Activated T-cell treated with anti-CD3 and anti-CD28 coated beads for 4 hours (primary cell): ENCODE measurements at places on chromosomes 16 and 17.

DNA sequence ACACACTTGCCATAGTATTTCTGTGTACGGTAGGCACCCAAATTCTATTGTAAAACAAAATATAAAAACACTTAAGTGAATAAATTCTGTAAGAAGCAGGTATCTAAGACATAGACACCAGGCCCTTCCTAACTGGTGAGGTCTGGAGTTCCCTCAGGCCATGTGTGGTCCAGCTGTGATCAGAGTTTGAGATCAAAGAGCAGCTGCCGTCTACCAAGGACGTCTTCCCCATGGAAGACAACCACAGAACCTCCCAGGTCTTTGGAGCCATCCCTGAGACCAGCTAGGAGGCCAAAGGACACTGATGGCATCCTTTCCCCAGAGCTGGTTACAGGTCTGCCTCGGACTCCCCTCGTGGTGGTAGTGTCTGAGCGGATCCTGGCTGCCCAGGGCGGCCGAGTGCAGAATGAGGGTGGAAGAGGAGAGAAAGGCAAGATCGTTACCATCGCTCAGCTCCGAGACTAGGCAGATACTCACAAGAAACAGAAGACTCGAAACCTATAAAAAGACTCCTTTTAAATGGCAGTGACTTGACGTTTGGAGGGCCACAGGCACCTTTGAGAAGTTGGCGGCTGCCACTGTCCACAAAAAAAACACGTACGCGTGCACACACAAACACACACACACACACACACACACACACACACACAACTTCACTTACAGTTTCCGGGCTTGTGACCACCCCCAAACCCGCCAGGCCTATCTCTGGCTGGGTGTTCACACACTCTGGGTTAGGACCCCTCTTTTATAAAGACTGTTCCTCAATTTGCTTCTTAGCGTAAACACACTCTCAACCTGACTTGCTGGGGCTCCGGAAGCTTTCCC lies 7.5 kb downstream of the TIMP2 start:
- no peak for DNase-seq

- no peak for DNase-seq
Observed at GRCh38 chr16:83356266-83356665, 451.5 kb upstream of the HSBP1 start.

DNA sequence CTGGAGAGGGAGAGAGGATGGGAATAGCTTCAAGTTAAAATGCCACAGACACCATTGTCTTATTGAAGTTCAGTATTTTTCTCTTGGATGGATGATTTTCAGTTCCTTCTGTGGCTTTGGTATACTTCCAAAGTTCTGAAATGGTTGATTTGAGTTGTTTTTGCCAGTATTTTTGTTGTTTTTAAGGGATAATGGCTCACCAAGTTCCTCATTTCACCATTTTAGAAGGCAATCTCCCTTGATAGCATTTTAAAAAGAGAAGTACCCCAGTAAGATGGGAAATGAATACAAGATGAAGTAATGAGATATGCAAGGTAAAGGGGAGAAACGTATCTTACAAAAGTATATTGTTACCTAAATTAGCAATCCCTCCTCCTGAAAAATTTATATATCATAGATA lies 18.5 kb upstream of the SPDYE4 start:
- DNase-seq: no peak

GRCh38 chr17:35709874-35710273 lies 21.6 kb upstream of the RASL10B start:
- no peak for DNase-seq

- DNase-seq: no peak
Observed at GRCh38 chr16:29232811-29233704, 173.5 kb downstream of the NPIPB11 start.

GRCh38 chr16:73383195-73383987 lies 335.5 kb upstream of the ZFHX3 start:
- DNase-seq: no peak

GRCh38 chr17:7956228-7956965 lies 24.4 kb downstream of the CNTROB start:
- no peak for DNase-seq

DNA sequence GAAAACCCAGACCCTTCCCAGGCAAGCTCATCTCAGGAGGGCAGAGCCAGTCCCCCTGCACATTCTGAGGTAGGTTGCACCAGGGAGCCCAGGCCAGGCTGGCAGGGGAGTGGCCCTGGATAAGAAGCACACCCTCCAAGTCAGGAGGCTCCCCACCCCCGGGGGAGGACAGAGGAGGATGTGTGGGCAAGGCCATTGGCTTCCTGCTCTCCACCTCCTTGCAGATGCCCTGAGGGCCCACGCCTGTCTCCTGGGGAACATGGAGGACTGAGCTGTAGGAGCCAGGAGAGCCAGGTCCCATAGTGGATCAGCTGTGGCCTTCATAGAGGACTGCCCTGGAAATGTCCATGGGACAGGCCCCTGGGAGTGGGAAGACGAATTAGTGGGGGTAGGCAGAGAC lies 126.7 kb downstream of the IRF8 start:
- DNase-seq: no peak

DNA sequence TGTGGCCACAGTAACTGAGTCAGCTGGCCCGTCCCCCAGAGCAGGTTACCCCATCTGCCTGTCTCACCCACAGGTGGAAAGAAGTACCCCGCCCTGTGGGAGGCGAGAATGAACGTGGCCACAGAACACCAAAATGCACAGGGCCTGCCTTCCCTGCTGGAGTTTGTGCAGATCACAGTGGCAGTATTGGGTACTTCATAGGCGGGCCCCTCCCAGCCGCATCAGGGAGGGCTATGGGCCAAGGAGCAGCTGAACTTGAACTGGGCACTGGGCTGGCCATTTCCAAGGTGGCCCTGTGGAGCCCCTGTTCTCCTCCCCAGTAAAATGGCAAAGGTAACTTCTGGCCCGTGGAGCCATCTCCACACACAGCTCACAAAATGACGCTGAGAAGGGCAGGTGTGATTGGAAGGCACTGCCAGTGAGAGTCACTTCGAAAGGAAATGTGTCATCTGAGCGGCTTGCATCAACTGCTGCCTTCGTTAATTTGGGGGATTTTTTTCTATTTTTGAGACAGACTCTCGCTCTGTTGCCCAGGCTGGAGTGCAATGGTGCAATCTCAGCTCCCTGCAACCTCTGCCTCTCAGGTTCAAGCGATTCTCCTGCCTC lies 162.9 kb downstream of the ENGASE start:
- no peak for DNase-seq

- no peak for DNase-seq
Observed at GRCh38 chr17:37849617-37849972, 74.6 kb upstream of the TBC1D3K start.

- no peak for DNase-seq
Observed at GRCh38 chr16:62240722-62241121, 204.5 kb upstream of the CDH8 start.

GRCh38 chr17:42055496-42055895 lies 5.1 kb upstream of the C17orf113 start:
- DNase-seq: no peak

- DNase-seq: no peak
Observed at GRCh38 chr17:39946551-39947330, 16.1 kb upstream of the GSDMA start.

DNA sequence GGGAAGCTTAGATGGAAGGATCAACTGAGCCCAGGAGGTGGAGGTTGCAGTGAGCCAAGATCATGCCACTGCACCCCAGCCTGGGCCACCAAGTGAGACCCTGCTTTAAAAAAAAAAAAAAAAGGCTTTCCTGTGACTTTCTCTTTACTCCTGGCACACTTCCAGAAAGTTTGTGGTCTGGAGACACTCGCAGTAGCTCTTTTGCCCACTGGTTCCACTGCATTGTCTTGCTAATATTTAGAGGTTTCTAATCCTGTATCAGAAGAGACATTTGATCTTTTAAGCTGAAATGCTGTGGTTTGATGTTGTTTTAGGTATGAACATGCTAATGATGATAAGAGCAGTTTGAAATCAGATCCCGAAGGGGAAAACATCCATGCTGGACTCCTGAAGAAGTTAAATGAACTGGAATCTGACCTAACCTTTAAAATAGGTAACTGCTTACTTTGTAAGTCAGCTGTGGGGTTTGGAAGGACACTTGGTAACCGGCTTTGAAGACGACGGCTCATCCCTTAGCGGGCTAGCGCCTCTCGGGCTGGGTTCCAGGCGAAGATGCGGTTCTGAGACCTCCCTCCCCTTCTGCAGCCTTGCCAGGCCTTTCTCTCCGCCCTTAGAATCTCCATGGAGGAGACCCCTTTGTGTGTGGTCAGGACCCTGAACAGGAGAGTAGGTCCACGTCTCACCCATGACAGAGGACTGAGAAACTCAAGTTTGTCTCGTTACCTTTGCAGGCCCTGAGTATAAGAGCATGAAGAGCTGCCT lies 23.1 kb downstream of the NTAN1 start:
- no peak for DNase-seq

DNA sequence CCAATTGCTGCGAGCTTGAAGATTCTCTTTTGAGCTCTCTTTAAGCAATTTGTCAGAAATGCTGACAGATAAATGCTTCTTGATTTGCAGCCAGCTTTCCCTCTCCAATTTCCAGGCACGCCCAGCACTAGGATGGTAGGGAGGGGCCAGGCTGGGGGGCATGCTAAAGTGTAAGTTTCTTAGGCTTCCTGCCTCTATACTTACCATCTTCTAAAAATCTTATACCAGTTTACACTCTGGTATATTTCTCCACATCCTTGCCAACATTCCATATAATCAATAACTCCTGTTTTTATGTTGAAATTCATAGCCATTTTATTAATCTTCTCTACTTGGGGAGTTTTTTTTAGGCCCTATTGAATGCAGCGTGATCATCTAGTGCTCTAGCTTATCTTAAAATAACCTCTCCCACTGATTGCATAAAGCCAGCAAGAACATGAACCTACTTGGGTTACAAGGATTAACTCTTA lies 17.5 kb downstream of the ACSF2 start:
- no peak for DNase-seq

- DNase-seq: no peak
Observed at GRCh38 chr16:22353191-22353919, 21.1 kb downstream of the CDR2 start.

GRCh38 chr16:54397190-54397835 lies 110.7 kb upstream of the IRX3 start:
- no peak for DNase-seq

- no peak for DNase-seq
Observed at GRCh38 chr17:70882504-70882903, 713.2 kb downstream of the KCNJ2 start.

GRCh38 chr16:48539485-48540221 lies 70.3 kb downstream of the N4BP1 start:
- DNase-seq: no peak

DNA sequence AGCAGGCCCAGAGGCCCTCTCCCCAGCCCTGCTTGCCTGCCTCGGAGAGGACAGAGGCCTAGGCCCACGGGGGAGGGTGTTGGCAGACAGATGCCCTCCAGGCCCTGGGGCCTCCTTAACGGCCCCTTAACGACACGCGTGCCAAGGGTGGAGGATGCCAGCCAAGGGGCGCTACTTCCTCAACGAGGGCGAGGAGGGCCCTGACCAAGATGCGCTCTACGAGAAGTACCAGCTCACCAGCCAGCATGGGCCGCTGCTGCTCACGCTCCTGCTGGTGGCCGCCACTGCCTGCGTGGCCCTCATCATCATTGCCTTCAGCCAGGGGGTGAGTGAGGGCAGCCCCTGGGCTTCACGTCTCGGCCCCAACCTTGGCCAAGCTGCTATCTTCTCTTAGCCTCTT lies 21.7 kb downstream of the ADCY7 start:
- DNase-seq: no peak

GRCh38 chr17:38434178-38434665 lies 6.0 kb downstream of the ARHGAP23 start:
- no peak for DNase-seq

GRCh38 chr17:76513306-76513692 lies 12.1 kb upstream of the RHBDF2 start:
- no peak for DNase-seq

- DNase-seq: no peak
Observed at GRCh38 chr17:57505841-57506773, 239.0 kb downstream of the CCDC182 start.
